ENCODE measurements at places on chromosomes 11 and 22. TPM values are rescaled to one million over a fixed set of nuclear protein-coding genes. Genes with fewer than 3 reads are reported as not detected.

- DNase-seq = no peak
These were observed 76.6 kb upstream of the PRR5 start for GRCh38 chr22:44625421-44625760.

- DNase-seq = no peak
These were observed 87.1 kb upstream of the XKR3 start for GRCh38 chr22:16912281-16912680.

- peak; percentile 70 for DNase-seq
These were observed 13.8 kb upstream of the IFITM3 start for GRCh38 chr11:334264-334994.

DNA sequence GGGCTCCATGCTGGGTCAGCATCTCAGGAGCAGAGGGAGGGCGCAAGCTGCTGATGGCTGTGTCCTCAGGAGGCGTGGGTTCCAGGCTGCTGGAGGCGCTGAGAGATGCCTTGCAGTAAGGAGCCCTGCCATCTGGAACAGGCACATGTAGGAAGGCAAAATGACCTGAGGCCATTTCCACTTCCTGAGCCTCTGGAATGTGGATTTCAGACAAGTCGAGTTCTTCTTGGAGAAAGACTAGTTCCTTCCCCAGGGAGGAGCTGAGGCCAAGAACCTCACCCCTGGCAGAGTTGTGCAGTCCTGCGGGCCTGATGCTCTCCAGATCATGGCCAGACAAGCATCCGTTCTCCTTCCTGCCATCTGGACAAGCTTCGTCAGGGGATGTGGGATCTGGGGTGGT is 19.3 kb downstream of the HPS4 start:
- no peak for DNase-seq

Gene MFRP
- total RNA-seq = not detected

DNA sequence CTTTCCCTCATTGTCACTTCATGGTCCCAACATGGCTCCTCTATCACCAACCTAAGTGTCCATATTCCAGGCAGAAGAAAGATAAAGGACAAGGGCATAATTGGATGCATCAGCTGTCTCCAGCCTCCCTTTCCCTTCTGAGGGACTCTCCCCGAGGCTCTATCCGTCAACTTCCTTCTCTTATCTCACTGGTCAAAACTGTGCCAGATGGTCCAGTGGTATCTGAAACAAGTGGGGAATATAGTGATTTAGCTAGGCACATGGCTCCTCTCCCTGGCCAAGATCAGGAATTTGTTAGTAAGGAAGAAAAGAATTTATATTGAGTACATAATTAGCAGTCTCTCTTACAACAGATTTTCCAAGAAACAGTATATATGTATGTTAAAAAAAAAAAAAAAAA is 12.6 kb upstream of the SPON1 start:
- DNase-seq = no peak

Gene SMPD1
- 40.4 TPM for total RNA-seq

GRCh38 chr22:41271787-41272186 is 14.2 kb downstream of the RANGAP1 start:
- DNase-seq = no peak

GRCh38 chr11:80168796-80169195 is 728.0 kb upstream of the TENM4 start:
- no peak for DNase-seq

Gene KRTAP5-7
- total RNA-seq = 0.39 TPM

DNA sequence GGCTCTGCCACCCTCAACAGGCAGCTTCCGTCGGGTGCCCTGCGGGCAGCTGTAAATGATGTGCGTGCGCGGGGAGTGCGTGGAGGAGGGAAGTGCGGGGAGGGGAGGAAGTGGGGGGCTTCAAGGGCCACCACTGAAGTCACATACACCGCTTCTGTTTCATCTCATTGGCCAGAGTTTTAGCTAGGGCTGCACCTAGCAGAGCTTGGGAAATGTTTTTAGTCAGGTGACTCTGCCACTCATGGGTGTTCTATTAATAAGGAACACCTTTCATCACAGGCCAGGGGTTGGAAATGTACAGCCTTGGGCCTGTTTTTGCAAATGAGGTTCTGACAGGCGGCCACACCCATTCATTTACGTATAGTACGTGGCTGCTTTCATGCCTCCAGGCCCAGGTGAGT is 14.6 kb downstream of the FAM118A start:
- no peak for DNase-seq

- no peak for DNase-seq
These were observed 32.4 kb downstream of the SLN start for GRCh38 chr11:107679255-107680024.

DNA sequence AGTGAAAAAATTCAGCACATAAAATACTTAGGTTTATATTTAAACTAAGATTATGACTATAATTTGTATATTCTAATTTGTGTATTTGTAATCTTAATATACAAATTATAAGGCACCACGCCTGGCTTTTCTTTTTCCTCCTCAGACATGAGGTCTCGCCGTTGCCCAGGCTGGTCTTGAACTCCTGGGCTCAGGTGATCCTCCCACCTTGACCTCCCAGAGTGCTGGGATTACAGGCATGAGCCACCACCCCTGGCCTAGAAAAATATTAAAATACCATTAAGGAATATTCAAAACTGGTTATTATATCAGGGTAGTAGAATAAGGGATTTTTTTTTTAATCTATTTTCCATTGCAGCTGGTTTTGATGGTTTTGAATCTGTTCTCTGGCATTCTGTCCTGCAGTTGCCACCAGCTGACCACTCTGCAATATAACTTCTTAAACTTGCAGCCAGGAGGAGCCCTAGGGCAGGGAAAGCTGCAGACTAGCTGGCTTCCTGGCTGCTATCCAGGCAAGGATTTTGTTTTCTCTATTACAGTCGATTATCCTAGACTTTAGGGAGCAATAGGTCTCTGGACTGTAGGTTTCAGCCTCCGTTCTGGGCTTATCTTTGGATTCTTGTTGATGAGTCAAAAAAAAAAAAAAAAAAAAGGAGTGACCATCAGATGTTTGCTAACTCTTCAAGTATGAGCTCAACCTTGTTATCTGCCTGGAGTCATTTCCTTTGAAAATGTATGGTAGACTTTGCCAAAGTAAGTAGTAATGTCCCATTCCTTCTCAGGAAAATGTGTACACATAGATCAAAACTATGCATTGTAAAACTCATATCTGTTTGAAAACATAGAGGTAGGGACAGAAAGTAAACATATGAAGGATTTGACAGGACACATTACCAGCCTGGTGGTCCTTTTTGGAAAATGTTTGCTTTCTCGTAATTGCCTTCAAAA is 13.2 kb downstream of the POLA2 start:
- no peak for DNase-seq

Gene TSSC4
- 44.3 TPM for total RNA-seq

Gene UPK3A
- total RNA-seq = not detected

DNA sequence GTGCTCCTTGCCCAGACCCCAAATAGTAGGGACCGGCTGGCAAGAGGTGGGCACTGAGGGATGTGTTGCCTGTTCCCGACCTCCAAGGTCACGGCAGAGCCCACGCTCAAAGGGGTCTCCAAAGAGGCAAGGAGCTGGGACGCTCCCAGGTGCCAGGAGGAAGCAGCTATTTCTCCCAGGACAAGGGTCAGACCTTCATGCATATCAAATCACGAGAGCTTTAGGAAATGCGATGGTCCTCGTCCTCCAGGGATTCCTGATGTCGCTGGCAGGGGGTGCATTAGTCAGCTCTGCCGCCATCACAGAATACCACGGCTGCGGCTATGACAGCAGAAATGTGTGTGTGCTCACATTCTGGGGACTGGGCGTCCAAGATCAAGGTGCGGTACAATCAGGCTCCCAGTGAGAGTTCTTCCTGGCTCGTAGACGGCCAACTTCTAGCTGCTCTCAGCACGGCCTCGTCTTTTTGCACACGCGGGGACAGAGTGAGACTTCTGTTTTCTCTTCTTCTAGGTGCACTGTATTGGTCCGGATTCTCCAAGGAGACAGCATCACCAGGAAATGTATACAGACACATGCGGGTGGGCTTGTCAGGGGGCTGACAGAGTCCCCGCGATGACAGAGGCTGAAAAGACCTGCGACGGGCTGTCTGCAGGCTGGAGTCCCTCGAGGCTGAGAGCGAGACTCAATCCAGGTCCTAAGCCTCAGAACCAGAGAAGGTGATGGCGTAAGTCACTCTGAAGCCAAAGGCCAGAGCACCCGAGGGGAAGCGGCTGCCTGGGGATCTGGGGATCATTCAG is 81.6 kb downstream of the SHANK2 start:
- peak; percentile 43 for DNase-seq

Gene ADAMTS8
- total RNA-seq = 8.7 TPM

- DNase-seq = no peak
These were observed 17.9 kb upstream of the SESN3 start for GRCh38 chr11:95248666-95249467.

Gene C11orf21
- total RNA-seq = 2.1 TPM

DNA sequence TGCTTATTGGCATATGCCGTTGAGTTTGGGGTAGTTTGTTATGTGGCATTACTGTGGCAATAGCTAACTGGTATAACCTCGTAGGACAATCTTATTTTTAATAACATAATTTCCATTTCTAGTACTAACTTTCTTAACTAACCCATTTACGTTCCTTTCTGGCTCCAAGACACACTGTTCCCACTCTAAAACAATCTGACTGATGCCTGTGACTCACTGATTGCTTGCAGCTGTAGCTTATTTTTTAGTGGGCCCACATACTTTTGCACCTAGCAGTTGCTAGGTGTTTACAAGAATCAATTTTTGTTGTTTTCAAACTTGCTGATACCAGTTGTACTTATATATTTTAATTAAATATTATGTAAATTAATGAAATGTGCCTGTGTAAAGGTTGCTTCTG is 52.2 kb downstream of the FAT3 start:
- no peak for DNase-seq

Gene TMEM191B
- not detected for total RNA-seq

- DNase-seq = peak; percentile 87
These were observed 61.6 kb upstream of the PPARA start for GRCh38 chr22:46088541-46089311.

DNA sequence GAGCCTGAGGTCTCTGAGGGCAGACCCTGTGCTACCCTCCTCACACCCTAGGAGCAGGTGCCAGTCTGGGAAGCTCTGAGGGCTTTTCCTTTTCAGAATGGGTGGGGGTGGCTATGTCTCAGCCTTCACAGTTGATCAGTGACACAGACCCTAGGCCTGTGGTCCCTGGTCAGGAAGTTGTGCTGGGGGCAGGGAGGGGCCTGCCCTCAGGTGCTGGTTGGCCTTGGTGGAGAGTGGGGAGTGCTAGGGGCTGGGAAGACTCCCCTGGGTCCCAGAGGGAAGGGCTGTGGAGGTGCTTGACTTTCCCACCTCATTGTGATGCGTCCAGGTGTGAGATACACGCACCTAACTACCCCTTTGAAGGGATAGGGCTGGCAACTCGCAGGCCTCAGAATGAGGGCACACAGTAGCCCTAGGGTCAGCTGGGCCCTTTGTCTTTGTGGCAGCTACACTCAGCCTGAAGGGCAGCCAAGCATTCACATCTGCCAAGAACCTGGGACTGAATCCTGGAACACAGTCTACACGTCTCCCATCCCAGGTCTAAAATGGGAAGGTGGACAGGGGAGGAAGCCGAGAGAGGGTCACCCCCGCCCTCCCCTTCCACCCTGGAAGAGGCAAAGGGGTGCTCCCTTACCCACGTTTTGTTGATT is 31.2 kb upstream of the ATXN10 start:
- DNase-seq = no peak

Gene ST14
- total RNA-seq = 8.7 TPM

DNA sequence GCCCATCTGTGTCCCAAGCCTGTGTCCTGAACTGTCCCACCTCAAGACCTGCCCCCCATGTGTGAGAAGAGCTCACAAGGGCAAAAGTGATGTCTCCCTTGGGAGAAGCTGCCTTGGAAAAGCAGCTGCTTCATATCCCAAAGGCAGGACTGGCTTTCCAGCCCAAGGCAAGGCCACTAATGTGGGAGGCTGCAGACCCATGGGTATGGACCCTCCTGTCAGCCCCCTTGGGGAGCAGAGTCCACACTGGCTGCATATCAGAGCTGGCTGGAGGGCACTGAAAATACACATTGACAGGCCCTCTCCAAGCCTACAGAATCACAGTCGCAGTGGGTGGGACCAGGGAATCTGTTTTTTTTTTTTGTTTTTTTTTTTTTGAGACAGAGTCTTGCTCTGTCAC is 2.7 kb downstream of the PELI3 start:
- DNase-seq = no peak

DNA sequence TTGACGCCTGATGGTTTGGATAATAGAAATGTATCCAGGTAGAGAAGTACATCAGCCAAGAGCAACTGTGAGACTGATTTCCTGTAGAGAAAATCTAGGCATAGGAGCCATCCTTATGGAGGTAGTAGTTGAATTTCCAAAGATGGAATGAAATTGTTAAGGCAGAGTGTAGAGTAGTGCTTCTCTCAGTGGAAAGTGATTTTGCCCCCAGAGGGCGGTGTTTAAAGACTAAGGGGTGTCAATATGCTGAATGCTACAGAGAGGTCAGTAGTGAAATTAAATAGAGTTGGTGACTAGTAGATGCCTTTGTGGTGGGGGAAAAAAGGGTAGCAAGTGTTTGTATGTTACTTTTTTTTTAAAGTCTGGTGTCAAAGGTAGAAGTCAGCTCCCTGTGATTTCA is 54.5 kb downstream of the TRIM44 start:
- DNase-seq = no peak

DNA sequence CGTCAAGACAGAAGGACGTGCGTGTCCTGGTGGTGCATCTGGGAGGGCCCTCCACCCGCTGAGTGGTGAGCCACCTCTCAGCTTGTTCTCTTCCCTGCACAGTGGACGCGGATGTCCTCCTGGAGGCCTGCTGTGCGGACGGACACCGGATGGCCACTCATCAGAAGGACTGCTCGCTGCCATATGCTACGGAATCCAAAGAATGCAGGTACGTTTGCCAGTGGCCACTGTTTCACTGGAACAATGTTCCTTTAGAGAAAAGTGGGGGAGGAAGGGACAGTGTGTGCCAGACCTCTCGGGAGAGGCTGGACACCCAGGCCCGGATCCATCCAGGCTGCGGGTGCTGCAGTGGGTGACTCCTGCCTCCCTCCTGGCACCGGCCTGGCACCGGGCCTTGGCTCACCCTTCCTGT is 15.9 kb downstream of the FBLN1 start:
- no peak for DNase-seq

DNA sequence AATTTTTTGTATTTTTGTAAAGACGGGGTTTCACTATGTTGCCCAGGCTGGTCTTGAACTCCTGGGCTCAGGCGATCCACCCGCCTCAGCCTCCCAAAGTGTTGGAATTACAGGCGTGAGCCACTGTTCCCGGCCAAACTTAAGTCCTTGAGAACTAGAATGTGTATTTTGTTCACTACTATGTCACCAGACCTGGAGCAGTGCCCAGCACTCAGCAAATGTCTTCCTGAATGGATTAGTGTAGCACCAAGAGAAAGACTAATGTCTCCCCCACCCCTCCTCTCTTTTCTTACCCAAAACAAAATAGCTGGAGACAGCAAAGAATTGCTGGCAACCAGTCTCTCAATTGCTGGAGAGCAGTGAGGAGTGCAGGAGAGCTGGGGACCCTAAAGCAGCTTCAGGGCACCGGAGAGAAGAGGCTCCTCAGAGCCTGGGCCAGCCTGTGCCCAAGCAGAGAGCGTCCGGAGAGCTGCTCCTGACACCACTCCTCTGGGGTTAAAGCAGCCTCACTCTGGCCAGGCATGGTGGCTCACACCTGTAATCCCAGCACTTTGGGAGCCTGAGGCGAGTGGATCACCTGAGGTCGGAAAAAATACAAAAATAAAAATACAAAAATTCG is 14.9 kb downstream of the SLC25A18 start:
- no peak for DNase-seq

GRCh38 chr11:76124905-76125770 is 81.2 kb downstream of the WNT11 start:
- no peak for DNase-seq

Data from aorta (tissue), 5 donors.